ENCODE measurements at places on chromosomes 3 and 15.
A peak's percentile ranks its signal among the peaks of the same experiment; 100 is the strongest.

DNA sequence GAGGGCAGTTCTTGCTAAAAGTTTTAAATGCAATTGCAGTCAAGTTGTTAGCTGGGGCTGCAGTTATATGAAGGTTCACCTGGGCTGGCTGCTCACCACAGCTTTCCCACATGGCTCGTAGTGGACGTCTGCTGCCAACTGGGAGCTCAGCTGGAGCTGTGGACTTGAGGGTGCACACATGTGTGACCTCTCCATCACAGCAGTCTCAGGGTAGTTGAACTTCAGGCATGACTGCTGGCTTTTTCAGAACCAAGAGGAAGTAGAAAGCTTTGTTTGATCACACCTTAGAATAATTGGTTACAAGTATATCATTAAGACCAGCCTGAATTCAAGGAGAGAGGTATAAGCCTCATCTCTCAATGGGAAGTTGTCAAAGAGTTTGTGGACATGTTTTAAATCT lies 74.1 kb downstream of the CHL1 start:
- DNase-seq = no peak

DNA sequence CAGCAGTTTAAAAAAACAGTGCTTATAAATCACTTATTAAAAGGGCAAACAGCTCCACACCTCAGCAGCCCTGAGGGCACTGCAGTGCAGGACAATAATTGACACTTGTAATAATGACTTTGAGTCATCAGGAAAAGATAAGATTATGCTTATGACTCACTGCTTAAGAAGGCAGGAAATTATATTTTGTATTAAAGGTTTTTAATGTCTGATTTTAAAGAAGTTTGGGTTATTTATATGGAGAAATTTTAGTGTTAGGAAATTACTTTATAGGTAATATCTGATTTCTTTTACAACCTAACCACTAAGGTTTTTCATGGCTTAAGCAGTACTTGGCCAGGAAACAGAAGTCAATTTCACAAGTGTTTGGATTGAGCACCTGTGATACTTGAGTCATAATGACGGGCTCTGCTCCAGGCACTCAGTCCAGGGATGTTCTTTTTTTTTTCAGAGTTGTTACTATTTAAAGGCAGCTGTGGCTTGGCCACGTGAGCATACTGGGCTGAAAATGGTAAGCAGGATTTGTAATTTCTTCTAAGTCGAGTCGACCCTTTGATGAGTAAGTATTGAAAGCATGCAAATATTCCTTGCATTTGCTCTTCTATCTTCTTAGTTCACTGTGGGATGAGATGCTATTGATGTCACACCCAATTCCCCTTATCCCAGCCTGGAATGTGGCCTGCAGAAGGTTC lies 21.6 kb upstream of the SLC6A20 start:
- DNase-seq = no peak

GRCh38 chr3:70277304-70277703 lies 35.1 kb downstream of the MDFIC2 start:
- no peak for DNase-seq

DNA sequence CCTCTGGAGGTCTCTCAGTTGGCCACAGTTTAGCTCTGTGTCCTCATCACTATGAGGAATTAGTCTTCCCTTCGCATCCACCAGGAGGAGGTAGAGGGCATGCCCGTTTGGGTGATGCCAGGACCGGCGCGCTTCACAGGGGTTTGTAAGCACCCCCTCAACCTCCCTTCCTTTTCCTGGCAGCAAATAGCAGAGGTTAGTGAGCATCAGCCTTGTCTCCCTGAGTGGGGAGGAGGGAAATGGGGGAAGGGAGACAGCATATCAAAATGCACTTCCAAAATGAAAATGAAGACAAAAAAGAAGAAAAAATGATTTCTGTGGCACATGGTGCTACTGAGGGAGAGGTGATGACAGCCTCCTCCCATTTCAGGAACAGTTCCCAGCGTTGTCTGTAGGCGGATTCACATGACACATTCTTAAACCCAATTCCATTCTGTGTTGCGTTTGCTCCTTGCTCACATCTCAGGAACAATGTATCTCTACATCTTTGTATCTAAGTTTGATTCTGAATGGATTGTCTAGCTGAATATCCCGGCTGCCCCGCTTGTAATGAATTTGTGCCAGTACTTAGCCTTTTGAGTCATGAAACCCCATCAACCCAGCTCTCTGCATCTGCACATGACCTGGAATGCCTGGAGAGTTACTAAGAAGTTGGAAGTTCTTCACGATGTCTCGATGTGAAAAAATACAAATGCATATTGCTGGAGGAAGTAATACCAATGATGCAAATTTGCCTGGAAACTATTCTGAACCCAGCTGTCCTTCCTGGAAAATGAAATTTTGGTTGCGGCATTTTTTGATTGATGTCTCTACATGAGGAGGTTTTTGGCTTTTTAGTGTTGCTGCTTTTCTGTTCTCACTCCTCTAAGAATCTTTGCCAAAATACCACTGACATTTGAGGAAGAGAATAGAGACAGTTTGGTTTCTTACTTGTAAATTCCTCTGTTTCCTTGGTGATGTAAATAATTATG lies 45.2 kb downstream of the TYRO3 start:
- peak; percentile 38 for DNase-seq

GRCh38 chr15:31156226-31156625 lies 54.7 kb upstream of the TRPM1 start:
- no peak for DNase-seq

DNA sequence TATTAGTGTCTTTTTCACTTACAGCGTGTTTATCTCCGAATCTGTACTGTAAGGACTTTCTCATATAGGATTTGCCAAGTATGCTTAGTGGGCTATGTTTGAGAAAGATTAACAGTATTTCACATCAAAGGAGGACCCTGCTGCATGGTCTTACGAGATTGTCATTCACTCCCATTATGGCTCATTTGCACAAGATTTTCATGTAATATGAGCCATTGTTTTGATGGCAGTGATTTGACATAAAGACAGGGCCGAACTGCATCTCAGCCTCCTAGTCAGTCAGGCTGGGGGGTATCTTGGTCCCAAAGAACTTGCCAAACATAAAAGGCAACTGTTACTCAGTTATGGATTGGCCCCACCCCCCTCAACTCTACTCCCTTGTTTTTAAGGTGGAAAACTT lies 205.9 kb downstream of the ZIC1 start:
- no peak for DNase-seq

DNA sequence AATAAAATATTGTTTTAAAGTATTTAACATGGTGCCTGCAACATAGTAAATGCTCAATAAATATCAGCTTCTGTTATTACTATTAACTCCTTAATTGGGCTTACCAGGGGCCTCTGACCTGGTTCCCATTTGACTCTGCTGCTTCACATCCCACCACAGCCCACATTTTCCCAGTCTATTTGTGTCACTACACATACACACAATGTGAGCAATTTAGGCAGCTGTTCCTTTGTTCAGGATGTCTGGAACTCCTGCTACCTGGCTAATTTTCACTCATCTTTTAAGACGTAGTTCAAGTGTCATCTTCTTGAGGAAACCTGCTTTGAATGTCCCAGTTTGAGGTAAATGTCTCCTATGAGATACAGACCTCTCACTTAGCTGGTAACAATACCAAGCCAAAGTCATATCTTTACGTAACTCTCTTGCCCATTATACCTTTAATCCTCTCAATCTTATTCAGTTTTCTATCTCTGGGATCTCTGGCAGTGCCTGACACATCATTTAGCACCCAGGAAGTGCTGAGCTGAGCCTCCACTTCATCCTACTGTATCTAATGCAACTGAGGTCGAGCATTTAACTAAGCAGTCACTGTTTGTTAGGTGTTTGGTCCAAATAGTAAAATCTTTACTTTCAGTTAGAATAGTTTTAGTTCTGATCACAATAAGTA lies 4.4 kb downstream of the TGFBR2 start:
- no peak for DNase-seq

DNA sequence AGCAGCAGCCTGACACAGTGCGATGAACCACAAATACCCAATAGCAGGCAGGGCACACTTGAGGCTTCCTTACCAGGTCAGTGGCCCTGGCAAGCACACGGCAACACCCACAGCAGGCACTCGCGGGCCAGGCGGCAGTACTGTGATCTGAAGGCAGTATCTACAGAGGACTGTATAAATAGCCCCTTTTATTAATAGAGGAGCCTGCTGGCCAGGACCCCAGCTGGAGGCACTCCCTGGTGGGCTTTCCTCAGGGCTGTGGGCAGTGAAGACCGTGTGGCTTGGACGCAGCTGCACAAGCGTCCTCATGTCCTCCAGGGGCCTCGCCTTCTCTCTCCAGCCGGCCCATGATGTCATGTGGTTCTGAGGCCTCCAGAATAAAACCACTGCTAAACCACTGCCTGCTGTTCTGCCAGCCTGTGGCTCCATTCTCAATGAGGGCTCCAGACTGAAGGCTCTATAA lies 44.1 kb downstream of the LRIG1 start:
- no peak for DNase-seq

GRCh38 chr15:64856429-64857145 lies 14.9 kb downstream of the PLEKHO2 start:
- no peak for DNase-seq

DNA sequence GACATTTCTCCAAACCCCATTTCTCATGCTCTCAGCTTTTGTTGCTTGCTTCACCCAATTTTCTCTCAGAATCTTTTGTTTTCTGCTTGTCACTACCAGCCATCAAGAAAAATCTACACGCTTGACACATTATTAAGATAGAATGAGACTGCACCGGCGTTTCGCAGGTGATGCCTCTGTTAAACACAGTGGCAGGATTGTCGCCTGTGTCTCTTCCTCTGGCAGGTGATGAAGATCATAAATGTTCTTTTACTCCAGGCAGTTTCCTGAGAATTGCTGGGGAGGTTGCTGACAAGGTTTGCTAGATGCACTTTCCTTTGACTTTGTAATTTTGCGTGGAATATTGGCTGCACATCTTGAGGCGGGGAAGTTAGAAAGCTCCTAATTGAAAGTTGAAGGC lies 75.4 kb downstream of the IL1RAP start:
- DNase-seq = no peak

DNA sequence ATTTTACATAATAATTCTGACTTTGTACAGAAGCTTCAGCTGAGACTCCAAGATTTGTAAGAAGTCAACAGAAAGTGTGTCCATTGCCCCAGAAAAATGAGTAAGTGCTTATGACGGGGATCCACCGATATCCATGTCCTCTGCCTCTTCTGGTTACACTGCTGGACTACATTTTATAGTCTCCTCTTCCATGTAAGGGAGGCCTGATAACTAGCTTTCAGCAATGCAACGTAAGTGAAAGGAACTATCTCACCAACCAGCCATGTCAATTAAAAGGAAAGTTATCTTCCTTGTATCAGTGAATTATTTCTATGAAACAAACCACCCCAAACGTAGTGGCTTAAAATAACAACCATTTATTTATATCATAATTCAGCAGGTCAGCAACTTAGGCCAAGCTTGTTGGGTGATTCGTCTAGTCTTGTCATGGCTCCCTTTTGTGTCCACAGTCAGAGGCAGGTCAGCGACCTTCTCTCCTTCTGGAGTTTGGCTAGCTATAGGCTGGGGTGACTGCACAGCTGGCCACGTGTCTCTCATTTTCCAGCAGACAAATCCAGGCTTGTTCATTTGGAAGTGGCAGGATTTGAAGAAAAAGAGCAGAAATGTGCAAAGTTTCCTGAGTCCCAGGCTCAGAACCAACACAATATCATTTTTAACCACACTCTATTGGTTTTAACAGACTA lies 44.9 kb downstream of the TRIM69 start:
- DNase-seq = no peak

DNA sequence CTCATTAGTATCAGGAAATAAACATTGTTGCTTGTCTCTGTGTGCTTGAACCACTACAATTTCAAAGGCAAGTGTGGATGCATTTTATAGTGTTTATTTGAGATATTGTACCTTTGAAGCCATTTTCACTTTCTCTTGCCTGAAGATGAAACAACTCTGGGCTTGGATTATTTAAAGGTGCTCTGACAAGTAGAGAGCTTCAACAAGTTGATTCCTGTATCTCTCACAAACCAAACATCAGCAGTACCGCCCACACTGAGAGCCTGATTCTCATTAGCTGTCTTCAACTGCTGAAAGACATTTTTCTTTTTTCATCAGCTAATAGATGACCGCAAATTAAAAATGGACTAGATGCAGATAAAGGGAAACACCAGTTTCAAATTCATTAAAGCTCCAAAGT lies 806 bp upstream of the CERS3 start:
- no peak for DNase-seq

GRCh38 chr15:98902931-98903330 lies 104.7 kb downstream of the PGPEP1L start:
- no peak for DNase-seq

DNA sequence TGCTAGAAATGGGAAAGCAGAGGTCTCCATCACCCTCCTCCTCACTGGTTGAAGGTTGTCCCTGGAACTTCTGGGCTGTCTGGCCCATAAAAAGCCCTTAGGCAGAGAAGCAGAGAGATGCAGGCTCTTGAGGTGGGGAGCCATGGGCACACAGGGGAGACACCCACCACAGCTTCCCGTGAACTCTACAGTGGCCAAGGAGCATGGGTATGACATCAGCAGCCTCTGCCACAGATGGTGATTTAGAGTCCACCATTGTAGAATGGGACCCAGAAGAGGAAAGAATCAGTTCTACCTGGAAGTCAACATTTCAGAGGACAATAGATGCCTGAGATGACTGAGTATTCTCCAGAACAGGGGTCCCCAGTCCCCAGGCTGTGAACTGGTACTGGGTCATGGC lies 105.6 kb upstream of the LRRN1 start:
- no peak for DNase-seq

DNA sequence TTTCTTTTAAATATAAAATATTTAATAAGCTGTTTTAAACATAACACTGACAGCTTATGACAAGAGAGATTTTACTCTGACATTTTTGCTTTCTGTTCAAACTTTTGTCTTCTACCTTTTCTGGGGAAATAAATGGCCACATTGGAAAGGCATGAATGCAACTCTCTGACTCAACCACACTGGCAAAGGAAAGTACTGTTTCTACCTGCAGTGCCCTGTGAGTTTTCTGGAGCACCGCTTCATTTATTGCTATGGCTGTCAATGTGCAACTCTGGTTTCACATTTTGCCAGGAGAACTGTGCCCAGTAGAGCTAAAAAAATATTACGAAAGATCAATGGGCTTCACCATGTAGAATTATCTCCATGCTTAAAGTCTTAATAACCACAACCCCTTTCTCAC lies 15.1 kb downstream of the PDZRN3 start:
- no peak for DNase-seq

DNA sequence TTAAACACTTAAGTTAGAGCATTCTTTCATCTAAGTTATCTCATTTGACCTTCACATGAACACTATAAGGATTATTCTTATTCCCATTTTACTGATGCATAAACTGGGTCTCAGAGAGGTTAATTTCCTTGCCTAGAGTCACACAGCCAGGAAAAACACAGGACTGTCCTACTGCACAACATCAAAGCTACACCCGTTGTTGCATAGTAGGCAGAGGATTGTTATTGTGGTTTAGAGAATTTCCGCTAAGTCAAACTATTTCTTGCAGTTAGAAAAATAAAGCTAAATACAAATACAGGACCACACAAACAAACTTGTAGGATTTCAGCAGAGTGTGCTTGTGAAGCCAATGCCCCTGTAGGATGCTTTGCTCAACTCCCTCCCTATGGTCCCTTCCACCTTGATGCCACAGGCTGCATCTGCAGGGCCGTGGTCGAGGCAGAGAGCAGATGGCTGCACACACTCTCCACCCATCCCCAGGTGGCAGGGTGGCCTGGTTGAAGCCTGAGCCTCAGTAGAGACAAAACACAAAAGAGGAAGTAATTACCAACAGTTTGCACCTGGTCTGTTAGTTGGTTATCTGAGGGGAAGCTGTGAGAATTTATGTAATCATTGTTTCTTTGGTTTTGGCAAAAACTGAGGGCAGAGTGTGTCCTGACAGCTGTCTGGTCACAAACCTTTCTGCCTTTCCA lies 41.1 kb upstream of the SKOR1 start:
- no peak for DNase-seq
